ENCODE measurements at places on chromosomes 4 and X.

- DNase-seq, result peak; percentile 6
These were observed 146.3 kb upstream of the RPS6KA3 start for GRCh38 chrX:20412871-20413486.

- no peak for DNase-seq
These were observed 11.8 kb downstream of the CLDN2 start for GRCh38 chrX:106931831-106932491.

GRCh38 chr4:84032372-84032771 lies 466.7 kb downstream of the NKX6-1 start:
- DNase-seq, result no peak

DNA sequence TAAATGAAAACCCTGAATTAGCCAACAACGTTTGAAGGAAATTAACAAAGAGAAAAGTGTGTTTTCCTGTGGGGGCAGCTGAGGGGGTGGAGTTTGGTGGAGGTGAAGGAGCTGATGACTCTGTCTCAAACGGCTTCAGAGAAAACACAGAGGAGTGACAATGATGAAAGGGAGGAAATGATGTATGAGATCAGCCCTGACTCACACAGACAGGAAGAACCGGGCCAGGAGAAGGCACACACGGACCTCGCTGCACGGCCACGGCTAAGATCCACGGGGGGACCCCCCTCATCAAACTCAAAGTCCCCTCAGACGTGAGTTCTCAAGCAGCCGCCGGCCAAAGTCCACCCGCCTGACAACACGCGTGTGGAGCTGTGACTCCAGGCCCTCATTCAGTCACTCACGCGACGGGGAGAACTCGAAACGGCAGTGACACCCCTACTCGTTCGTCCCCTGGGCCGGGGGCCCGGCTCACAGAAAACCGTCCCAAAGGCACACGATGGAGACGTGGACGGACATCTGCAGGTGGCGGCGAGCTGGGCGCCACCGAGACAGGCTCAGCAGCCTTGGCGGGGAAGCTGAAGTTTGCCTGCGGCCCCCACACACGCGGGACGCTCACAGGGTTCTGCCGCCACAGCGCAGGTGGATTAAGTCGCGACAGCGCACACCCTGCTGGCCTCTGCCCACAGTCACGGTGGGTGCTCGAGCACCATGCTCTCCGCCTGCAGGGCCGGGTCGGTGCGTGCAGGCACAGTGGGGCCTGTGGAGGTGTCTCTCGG lies 28.8 kb downstream of the PPP2R3B start:
- no peak for DNase-seq

DNA sequence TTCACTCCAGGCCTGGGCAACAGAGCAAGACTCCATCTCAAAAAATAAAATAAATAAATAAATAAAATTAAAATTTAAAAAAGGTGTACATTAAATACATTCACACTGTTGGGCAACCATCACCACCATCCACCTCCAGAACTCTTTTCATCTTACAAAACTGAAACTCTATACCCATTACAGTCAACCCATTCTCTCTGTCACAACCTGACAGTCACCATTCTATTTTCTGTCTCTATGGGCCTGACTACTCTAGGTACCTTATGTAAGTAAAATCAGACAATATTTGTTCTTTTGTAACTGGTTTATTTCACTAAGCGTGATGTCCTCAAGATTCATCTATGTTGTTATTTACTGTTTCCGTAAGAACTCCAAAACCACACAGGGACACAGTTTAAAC lies 59.6 kb downstream of the FRYL start:
- no peak for DNase-seq

- DNase-seq, result no peak
These were observed 1.4 kb upstream of the STS start for GRCh38 chrX:7146020-7146702.

DNA sequence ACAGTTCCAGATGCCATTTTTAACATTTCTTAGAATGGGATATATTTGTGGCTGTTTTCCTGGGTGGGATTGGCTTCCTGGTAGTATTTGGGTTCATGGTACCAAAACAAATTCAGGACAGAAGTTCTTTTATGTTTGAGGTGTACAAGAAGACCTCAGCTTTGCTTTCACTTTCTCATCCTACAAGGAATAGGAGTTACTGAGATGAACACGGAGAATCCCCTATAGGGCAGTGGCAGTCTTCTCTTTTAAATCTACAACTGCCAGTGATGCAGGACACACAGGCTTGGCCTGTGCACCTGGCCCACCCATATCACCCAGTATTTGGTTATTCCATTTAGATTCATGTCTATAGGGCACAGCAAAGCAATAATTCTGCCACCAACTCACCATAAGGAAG lies 35.2 kb downstream of the SLC10A7 start:
- no peak for DNase-seq

DNA sequence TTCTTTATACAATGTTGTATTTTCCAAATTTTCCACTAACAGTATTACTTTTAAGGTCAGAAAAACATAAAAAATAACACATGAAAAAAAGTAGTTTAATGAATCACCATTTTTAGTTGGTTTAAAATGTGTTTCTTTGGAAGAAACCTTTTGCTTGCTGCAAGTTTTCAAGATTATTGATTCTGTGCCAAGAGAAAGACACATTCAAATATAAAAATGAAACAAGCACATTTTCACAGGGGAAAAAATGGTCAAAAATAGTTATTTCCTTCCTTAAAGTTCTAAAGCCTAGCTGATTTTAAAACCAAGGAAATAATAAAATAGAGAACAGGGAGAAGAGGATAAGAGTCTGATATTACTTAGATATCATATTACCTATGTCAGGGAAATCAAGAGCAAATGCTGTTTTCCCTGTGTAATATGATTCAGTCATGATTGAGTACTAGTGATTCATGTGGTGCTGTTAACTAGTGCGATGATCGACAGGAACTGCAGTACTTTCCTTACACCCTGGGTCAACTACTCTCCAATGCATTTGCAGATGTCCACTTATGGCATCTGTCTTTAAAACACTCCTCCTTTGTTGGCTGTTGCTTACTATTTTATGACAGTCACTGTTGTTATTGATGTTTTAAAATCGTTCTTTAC lies 103.8 kb downstream of the CAMK2D start:
- no peak for DNase-seq

GRCh38 chr4:147805946-147806345 lies 74.1 kb downstream of the ARHGAP10 start:
- DNase-seq, result no peak

GRCh38 chr4:67333664-67334063 lies 211.6 kb downstream of the CENPC start:
- no peak for DNase-seq

DNA sequence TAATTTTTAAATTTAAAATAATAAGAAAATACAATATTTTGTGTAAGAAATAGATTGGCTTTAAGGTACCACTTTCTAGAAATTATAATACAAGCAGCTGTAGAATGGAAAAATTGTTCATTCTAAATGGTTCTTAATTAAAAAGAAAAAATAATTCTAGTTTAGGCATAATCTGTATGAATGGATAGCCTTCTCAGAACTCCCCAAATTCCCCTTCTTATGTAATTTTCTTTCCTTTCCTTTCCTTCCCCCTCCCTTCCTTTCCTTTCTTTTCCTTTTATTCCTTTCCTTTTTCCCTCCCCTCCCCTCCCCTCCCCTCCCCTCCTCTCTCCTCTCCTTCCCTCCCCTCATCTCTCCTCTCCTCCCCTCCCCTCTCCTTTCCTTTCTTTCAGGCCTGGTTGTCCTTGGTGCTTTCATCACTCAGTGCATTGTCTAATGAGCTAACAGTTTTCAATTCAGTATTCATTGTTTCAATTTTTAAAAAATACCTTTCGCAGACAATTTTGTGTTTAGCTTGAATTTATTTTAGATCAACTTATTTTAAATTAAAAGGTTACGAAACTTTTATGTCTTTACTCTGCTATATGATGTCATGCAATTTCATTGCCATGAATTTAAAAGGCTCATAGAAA lies 28.8 kb downstream of the LRIT3 start:
- no peak for DNase-seq

GRCh38 chr4:168794881-168795280 lies 215.2 kb downstream of the CBR4 start:
- no peak for DNase-seq

DNA sequence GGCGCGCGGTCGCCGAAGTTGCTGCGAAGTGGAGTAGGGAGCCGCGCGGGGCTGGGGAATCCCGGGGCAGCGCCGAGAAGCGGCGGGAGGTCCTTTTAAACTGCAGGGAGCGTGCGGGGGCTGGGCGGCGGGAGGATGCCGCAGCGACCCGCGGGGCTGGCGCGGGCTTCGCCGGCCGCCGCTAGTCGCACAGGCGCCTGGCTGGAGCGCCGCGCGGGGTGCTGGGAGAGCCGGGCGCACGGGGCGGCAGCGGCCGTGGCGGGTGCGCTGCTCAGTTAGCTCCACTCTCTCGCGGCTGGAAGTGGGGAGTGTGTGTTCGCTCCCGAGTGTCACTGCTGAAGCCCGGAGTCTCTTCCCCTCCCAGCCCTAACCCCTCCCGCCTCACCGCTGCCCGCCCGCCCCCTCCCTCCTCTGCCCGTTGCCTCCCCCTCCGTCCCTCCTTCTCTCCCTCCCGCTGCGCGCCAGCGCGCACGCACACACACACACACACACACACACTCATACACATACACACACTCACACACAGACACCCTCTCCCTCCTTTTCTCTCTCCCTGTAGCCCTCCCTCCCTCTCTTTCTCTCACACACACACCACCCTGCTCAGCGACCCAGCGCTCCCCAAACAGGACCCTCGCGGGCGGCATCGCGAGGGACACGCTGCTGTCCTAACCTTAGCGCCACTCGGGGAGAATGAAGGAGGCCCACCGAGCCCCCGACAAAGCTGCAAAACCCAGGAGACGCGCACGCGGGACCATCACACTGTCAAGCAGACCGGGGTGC lies at the start of gene NDNF:
TSS of gene NDNF (minus strand) at position 312 of the 780 bp plus-strand sequence. CDS start 26,698 bp downstream, outside the sequence.
- peak; percentile 24 for DNase-seq

DNA sequence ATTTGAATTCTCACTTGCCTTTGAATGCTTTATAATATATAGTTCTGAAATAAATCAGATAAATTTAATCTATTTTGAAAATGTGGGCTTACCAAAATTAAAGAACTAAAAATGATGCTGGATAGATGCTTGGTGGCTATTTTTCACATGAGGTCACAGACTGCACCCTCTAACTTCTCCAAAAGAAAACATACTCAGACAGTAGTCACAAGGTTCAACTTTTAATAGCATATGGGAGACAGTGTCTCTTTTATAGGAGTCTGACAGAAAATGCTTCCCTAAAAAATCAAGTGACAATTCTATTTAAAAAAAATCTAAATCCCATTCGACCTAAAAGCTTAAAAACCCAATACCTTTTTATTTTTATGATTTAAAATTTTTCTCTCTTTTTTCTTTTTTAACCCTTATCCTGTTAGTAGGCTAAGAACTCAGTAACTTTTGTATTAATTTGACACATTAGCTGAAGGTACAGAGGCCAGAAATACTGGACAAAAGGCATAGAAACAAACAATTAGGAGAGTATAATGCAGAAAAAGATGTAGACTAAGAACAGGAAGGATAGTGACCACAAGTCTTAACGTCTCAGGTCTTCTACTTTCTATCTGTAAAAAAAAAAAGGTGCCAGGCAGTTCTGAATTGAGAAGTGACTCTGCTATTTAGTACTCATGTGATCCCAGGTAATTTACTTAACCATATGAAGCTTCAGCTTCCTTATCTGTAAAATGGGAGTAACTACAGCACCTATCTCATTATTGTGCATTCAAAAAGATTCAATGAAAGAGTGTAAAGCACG lies 7.6 kb downstream of the TIGD4 start:
- DNase-seq, result peak; percentile 55

- DNase-seq, result no peak
These were observed 69.2 kb downstream of the CRMP1 start for GRCh38 chr4:5823542-5824211.

- no peak for DNase-seq
These were observed 21.2 kb upstream of the SLC25A31 start for GRCh38 chr4:127708985-127709384.

GRCh38 chr4:15197005-15197404 lies 194.7 kb downstream of the CPEB2 start:
- DNase-seq, result peak; percentile 37

GRCh38 chr4:154368060-154368459 lies 123.5 kb downstream of the DCHS2 start:
- no peak for DNase-seq

DNA sequence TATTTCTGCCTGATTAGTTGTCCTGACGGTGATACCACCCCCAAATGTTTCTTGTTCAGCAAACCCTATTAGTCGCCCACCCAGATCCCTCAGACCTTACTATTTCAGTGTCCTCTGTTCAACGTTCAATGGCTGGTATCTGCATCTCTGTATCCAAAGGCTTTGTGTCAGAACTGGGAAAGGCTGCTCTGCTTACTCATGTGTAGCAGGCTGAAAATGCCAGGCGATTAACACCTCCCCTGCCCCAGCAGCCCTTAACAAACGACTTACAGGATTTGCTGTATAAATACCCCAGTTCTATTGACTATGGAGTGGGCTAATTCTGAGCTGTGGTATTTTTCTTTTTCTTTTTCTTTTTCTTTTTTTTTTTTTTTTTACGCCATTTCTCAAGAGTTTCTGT lies 415.0 kb downstream of the ZNF674 start:
- DNase-seq, result no peak

GRCh38 chrX:1224954-1225353 lies 12.5 kb upstream of the CRLF2 start:
- DNase-seq, result no peak

DNA sequence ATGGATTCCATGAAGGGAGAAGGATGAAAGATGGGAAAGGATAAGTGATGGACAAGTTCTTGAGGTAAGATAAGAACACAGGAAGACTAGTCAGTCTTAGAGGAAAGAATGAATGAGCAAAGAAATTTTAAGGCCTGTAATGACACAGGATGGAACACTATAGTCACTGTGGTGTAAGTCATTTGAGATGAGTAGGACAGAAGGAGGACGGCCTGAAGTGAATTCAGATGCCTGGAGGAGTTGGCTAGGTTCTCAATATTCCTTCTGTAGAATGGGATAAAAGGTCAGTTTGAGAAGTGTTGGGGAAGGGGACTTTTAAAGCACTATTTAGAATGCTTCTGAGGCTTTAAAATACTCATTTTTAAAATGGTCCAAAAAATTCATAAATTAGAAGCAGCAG lies 3.9 kb downstream of the MSMO1 start:
- no peak for DNase-seq

GRCh38 chrX:112997991-112998390 lies 157.4 kb upstream of the AMOT start:
- no peak for DNase-seq

- no peak for DNase-seq
These were observed 17.6 kb downstream of the G3BP2 start for GRCh38 chr4:75655562-75655961.

DNA sequence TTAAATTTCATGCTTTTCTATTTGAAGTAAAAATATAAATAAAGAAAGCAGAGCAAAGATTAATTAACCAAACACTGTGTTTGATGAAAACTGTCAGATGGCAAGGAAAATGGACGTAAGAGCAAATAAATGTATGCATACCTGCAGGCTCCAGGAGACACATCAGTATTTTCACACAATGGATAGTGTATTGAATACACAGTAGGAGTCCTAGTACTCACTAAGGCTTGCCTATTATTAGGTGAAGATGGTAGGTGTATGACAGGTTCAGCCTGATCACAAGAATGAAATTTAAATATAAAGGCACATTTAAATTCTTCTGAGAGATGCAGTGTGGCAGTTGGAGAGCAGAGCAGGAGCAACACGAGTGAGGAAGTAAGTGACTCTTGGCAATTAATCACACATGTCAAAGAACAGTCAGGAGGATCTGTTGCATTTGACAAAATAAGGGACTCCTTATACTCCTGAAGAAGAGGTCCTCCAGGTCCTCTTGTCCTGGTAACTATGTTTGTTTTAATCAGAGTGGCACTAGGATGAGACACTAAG lies 106.0 kb upstream of the NDST4 start:
- DNase-seq, result no peak

- no peak for DNase-seq
These were observed 392.0 kb downstream of the SPRY1 start for GRCh38 chr4:123788577-123788976.

Measured in globus pallidus (tissue), 1 donor.